ENCODE measurements at places on chromosomes 1 and 21. TPM values are rescaled to one million over a fixed set of nuclear protein-coding genes. Genes with fewer than 3 reads are reported as not detected.

GRCh38 chr1:6800745-6801144 is 15.5 kb downstream of the CAMTA1 start:
- peak; percentile 59 for DNase-seq

Gene KCNE2
- not detected for total RNA-seq

Gene FAM163A
- total RNA-seq: not detected

GRCh38 chr1:2801046-2801445 is 447 bp downstream of the TTC34 start:
- DNase-seq: no peak

GRCh38 chr1:26705788-26706311 is 10.0 kb downstream of the ARID1A start:
- peak; percentile 83 for DNase-seq

DNA sequence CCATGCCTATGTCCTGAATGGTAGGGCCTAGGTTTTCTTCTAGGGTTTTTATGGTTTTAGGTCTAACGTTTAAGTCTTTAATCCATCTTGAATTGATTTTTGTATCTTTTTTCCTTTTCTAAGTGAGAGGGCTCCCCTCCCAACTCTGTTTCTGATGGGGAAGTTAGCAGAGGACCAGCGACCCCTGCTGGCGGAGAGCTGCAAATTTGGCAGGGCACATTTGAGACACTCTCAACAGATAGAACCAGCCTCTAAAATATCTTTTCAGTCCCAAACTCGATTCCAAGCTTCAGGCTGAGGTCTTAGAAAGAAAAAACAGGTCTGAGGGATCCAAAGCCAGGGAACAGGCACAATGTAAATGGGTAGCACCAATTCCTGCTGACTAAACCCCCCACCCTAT is 32.5 kb downstream of the LRRC3 start:
- no peak for DNase-seq

- peak; percentile 97 for DNase-seq
Measured at GRCh38 chr1:12436817-12437599, 181.0 kb downstream of the DHRS3 start.

DNA sequence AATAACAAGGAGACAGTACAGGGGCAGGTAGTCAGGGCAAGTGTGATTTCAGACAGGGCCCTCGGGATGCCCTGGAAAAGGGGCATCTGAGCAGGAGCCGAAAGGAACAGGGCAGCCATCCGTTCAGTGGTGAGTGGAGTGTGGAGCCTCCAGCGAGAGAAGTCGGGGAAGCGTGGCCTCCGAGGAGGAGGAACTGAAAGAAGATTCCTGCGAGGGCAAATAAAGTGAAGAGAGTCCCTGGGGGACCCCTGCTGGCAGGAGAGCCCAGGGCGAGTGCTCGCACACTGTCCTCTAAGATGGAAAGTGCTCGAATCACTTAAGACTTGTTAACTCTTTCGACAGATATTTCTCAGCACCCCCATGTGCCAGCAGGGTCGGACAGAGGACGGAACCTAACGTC is 3.5 kb upstream of the UTS2 start:
- peak; percentile 33 for DNase-seq

DNA sequence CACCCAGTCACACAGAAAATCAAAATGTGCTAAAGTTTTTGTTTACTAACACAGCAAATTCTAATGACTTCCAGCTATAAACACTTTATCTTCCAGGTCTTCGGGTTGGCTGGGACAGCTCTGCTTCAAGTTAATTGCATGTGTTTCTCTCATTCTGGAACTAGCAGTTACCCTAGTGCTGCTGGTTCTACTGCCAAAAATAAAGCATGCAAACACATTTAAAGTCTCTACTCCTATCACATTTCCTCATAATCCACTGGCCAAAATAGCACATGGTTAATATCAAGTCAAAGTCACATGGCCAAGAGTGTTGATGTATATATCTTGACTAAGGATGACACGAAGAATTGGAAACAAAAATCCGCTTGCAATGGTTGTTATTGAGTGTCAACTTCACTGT is 973.1 kb upstream of the ADGRL2 start:
- no peak for DNase-seq

Gene AGMAT
- total RNA-seq: 5.6 TPM

Gene LRRC39
- not detected for total RNA-seq

Measured in renal cortical epithelial cell (primary cell).